Hematopoietic multipotent progenitor cell treated with erythropoietin and hydrocortisone succinate and interleukin-3 and kit ligand, for 17 days (in vitro differentiated cells): ENCODE measurements at places on chromosomes 3 and 15.

GRCh38 chr3:178456621-178457285, 79.5 kb upstream of the KCNMB2 start:
- DNase-seq = no peak

DNA sequence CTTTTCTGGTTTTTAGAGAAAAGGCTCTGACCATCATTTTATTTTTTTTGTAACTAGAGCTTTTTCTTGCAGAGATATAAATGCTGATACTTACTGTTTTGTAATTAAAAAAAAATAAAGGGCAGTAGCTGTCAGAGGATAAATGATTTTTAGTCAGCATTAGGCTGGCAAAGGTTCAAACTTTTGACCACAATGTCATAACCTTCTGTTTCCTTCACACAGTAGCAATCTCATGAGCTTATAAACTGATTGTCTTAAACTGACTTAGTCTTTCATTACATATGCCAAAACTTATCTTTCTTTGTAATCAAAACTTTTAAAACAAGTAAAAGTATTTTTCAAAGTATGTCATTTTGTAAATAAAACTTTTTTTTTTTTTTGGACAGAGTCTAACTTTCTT, 841.9 kb downstream of the OTOL1 start:
- no peak for DNase-seq

DNA sequence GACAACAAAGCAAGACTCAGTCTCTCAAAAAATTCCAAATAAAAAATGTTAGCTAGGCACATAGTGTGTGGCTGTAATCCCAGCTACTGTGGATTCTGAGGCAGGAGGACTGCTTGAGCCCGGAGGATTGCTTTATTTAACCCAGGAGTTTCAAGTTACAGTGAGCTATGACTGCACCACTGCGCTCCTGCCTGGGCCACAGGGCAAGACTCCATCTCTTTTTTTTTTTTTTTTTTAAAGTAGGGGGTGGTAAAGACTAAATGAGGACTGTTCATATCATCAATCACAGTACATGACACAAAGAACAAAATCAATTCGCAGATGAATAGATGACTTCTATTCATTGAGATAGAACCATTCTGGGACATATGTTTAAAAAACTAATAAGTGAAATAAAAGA, 48.1 kb downstream of the ACAP2 start:
- DNase-seq = no peak

DNA sequence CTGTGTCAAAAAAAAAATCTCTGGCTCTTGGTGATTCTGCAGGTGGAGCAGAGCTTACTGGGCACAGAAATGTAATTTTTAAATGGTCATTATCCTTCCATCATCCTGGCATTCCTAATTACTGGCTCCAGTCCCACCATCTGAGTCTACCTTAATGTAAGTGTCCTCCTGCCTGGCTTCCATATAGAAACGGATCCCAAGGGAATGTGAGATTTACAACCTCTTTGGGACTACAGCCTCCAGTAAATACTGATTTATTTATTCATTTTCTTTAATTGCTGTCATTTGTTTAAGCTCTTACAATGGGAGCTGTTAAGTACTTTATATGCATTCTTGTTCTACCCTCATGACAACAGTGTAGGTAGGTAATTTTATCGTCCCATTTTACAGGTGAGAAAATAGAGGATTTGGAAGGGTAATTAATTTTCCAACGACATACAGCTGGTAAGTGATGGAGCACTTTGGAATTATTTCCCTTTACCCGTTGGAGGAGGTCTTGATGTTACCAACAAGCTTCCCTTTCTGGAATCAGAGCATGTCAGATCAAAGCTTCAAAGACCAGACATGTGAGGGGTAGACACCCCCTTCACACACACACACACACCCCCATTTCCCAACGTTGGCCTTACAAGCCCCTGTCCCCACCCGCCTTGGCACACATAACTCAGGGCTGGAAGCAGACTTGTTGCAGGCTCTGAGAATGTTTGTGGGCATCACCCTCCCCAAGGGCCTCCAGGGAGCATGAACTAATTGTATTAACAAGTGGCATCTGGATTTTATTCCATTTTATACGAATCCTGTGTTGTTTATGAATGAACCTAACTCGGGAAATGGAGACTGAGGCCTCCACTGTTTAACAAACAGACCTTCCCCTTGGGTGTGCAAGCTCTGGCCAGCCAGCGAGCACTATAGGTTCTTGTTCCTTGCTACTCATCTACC, 116.9 kb downstream of the ALDH1A2 start:
- DNase-seq = no peak

DNA sequence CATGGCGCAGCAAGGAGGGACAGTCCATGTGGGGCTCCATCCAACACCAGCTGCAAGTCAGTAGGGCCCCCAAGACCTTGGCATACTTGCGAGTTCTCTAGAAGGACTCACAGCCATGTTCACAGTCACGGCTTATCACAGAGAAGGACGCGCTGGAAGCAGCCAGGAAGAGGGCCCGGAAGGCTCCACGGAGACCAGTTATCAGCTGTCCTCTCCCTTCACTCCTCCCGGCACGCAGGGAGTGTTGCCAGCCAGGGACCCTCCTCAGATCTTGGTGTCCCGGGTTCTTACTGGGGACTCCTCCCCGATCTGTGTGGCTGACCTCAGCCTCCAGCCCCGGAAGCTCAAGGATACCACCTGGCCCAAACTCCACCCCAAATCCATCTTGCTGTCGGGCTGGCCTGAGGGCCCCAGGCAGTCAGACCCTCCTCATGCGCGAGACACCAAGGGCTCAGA, 68.0 kb downstream of the SLTM start:
- DNase-seq = no peak

GRCh38 chr3:129526121-129526900, 2.1 kb upstream of the RHO start:
- no peak for DNase-seq

DNA sequence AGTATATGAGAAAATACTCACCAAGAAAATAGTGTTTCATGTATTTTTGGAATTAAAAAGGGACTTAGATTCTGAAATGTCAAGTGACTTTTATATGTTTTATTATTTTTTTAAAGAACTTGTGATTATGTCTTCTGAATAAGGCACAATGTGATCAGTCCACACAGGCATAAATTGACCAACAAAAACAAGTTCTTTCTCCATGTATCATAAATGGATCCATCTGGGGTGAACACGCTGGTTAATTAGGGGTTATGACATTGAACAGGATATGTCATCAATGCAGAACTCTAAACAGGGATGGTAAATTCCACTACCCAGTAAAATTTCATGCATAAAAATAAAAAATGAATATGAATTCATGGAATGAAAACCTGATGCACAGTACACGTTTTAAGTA, 31.3 kb upstream of the PIK3CA start:
- no peak for DNase-seq

DNA sequence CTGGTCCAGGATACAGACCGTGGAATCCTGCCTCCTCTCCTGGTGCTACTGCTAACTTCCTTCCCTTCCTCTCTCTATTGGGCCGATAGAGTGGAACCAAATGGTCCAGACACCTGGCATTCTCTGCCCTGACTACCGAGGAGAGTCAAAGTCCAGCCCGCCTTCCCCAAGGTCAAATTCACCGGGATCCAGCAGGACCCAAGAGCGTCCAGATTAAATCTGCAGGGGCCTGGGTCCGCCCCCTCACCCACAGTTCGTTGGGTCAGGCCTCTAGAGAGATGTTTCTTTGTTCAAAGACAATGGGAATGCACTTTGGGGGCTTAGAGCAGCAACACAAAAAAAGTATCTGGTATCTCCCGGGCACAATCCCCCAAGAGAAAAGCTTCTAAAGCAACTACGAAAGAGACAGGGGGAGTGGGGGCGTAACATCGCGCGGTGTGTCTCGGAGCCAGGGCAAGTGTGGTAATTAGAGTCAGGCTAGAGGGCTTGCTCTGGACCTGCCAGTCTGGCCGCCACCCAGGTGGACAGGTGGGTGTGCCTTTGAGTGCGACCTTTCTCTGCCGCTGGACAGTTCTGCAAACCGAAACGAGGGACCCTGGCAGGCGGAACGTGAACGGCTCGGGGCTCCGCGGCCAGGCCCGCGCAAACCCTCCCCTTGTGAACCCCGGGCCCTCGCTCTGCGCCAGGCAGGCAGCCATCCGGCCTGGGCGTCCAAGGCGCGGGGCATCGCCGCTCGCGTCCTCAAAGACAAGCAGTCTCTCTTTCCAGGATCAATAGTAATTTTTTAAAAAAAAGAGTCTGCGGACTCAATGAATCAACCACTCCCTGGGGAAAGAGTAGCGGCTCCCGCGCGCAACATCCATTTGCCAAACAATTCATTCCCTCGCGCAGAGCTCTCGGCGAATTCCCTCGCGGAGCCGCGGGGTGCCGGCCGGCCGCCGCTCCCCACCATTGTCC, 806 bp downstream of the KLHL25 start:
- DNase-seq = no peak

- no peak for DNase-seq
These were observed 347.3 kb downstream of the ZIC1 start for GRCh38 chr3:147756476-147756875.

DNA sequence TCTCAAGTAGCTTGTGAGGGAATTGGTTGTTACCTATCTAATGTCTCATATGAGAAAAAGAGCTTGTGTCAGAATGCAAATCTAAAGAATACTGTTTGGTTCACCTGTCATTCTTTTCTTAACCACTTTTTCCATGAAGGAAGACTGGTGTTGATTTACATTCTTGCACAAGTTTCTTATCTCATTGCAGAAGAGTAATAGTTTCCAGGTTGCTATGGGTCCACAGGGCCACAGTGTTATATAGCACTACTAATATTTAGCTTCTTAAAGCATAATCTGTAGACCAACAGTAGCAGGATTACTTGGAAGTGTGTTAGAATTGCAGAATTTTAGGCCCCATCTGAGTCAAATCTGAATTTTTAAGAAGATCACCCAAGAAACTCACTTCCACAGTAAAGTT, 697.5 kb downstream of the GBE1 start:
- no peak for DNase-seq

GRCh38 chr3:16550676-16551341, 37.3 kb upstream of the RFTN1 start:
- DNase-seq = peak; percentile 80

- DNase-seq = no peak
These were observed 21.2 kb downstream of the NR1D2 start for GRCh38 chr3:23966328-23966727.

DNA sequence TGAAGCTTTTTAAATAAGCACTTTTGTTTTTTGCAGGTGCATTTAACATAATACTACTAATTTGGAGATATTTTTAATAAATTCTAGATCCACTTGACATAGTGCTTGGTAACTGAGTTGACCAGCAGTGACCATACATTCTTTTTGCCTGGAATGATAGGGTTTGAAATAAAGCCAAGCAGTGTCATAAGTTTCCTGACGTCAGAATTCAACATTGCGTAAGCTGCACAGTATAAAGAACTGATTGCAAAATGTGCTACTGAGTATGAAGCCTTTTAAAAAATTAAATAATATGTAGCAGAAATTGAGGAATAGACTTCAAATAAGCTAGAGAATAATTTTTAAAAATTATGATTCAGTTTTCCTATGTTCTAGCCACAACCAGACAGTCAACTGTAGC, 454.6 kb upstream of the ARPP21 start:
- no peak for DNase-seq

GRCh38 chr3:151838574-151839312, 24.8 kb downstream of the AADAC start:
- DNase-seq = peak; percentile 48

GRCh38 chr15:29749365-29750086, 72.7 kb downstream of the TJP1 start:
- no peak for DNase-seq

GRCh38 chr3:30639937-30640336, 33.5 kb downstream of the TGFBR2 start:
- DNase-seq = no peak

DNA sequence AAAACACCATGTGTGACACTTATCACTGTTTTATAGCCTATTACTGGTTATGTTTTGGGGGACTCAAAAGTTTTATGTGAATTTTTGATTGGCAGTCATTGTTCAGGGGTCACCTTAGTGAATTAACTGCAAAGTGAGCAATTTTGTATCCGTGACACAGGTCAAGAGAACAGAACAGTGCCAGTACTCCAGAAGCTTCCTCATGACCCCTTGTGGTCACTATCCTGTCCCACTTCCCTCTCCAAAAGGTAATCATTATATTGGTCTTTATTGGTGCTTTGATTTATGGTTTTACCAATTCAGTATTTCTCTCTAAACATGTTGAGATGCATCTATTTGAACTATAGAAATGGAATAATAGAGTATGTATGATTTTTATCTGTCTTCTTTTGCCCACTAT, 107.1 kb downstream of the STT3B start:
- no peak for DNase-seq

DNA sequence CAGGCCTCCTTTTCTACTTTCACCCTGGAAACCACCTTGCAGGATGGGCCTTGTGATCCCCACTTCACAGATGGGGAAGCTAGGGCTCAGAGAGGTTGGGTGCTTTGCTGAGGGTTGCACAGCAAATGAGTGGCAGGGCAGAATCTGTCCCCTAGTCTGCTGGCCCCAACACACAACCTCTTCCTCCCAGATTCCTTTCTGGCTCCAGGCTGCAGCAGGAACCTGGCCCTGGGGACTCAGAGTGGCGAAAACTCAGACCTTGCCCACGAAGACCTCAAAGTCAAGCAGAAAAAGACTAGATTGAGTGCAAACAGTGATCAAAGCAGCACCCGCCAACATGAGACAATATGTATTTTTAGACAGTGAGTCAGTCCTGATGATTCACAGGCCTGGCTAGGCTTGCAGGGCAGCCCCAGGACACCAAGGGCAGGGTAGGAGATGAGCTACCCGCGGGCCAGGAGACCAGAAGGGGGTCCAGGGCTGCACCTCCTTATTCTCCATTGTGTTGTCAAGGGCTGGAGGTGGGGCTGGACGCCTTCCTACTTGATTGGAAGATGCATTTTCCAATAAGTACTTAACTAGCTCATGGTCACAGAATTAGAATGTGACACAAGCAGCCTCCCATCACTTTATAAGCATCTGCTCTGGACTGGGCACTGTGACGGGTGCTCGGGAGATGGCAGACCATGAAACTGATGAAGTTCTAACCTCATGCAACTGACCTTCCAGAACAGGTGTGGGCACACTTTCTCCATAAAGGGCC, 23.9 kb downstream of the GOLGA6L2 start:
- DNase-seq = no peak

- DNase-seq = no peak
These were observed 68.4 kb upstream of the RAP2B start for GRCh38 chr3:153093629-153094028.

- DNase-seq = no peak
These were observed 111.7 kb downstream of the CHSY1 start for GRCh38 chr15:101139986-101140696.

DNA sequence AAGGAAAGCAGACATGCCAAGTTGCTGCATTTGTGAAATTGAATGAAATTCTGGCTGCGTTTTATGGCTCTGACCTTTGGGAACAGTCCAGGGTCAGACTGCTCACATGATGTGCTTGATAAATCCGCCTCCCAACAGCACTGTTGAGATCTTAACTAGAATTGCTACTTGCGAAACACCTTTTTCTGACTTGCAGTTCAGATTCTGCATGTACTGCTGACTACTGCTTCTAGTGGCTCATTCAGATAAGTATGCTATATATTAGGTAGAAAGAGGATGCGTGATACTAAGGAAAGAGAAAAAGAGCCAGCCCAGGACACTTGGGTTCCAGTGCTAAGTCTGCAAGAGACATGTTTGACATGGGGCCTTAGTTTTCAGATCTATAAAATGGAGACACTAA, 129.4 kb downstream of the LPP start:
- no peak for DNase-seq

GRCh38 chr15:73593304-73594074, 39.7 kb downstream of the NPTN start:
- DNase-seq = no peak

- DNase-seq = no peak
These were observed at the start of gene PFN2 for GRCh38 chr3:149970716-149971402. TSS of gene PFN2 (minus strand) at chr3:149970895. CDS start at chr3:149970856, 39 bp downstream.
